ENCODE measurements at places on chromosomes 16 and 17.
A peak's percentile ranks its signal among the peaks of the same experiment; 100 is the strongest.

DNA sequence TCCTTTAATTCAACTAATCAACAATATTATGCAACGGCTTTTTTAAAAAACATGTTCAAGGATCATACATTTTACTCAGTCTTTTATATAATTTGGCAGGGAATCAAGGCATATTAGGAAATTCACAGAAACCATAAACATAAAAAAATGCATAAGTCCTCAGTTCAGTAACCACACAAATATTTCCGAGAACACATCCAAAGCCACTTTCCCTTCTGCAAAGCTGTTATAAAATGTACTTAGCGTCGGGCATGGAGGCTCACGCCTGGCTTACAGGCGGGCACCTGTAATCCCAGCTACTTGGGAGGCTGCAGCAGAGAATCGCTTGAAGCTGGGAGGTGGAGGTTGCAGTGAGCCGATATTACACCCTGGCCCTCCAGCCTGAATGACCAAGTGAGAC, 9.7 kb upstream of the ZC3H7A start:
- no peak for DNase-seq
- H3K4me3 ChIP-seq: no peak overlapping the region
- no peaks in the 10 kb centered on the region for H3K27me3 ChIP-seq
- H3K36me3 ChIP-seq: no peaks in the 10 kb centered on the region
- H3K27ac ChIP-seq: no peak overlapping the region
- H3K4me1 ChIP-seq: no peaks in the 10 kb centered on the region

DNA sequence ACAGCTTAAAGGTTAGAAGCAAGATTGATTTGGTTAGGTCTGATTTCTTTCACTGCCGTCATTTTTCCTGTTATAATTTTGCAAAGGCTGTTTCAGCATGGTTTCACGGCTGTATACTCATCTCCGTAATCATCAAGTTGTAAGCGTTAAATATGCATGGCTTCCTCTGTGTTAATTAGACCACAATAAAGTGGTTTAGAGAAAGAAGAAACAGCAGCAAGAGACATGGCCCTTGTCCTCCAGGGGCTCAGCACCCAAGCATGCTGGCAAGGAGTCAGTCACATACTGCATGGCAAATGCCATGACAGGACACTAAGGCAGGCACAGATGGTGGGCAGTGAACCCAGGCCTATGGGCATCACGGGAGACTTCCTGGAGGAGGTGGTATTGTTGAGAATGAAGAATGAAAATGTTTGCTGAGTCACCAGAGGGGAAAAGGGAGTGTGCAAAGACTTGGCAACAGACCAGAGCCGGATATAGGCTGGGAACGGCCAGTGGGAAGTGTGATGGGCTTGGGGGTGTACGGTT, 61.4 kb upstream of the PLCG2 start:
- peaks cover 9% of the 10 kb centered on the region for H3K4me1 ChIP-seq
- H3K27me3 ChIP-seq: no peaks in the 10 kb centered on the region
- H3K4me3 ChIP-seq: no peak overlapping the region

DNA sequence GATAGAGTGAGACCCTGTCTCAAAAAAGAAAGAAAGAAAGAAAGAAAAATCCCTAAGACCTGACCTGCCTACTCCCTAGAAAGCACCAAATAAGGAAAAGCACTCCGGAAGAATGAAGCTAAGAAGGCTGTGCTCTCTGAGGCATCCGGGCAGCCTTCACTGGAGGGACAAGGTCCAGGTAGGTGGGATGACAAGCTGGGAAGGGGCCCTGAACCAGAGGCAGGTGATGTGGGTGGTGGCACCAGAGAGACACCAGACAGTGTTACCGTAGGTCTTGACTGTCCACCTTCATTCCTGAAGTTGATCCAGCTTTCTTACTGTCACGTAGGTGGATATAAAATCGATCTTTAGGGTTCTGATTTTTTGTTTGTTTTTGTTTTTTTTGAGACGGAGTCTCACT, 26.3 kb downstream of the SMTNL2 start:
- no peak overlapping the region for H3K4me3 ChIP-seq
- H3K27ac ChIP-seq: peak overlapping the region; percentile 39
- H3K36me3 ChIP-seq: no peaks in the 10 kb centered on the region
- no peaks in the 10 kb centered on the region for H3K27me3 ChIP-seq
- no peak for DNase-seq
- H3K4me1 ChIP-seq: peaks cover 1% of the 10 kb centered on the region

GRCh38 chr16:24800586-24800985, 45.2 kb upstream of the SLC5A11 start:
- no peak overlapping the region for H3K27ac ChIP-seq
- peaks cover 27% of the 10 kb centered on the region for H3K36me3 ChIP-seq
- H3K4me1 ChIP-seq: peaks cover 8% of the 10 kb centered on the region
- no peak overlapping the region for H3K4me3 ChIP-seq
- no peaks in the 10 kb centered on the region for H3K27me3 ChIP-seq

DNA sequence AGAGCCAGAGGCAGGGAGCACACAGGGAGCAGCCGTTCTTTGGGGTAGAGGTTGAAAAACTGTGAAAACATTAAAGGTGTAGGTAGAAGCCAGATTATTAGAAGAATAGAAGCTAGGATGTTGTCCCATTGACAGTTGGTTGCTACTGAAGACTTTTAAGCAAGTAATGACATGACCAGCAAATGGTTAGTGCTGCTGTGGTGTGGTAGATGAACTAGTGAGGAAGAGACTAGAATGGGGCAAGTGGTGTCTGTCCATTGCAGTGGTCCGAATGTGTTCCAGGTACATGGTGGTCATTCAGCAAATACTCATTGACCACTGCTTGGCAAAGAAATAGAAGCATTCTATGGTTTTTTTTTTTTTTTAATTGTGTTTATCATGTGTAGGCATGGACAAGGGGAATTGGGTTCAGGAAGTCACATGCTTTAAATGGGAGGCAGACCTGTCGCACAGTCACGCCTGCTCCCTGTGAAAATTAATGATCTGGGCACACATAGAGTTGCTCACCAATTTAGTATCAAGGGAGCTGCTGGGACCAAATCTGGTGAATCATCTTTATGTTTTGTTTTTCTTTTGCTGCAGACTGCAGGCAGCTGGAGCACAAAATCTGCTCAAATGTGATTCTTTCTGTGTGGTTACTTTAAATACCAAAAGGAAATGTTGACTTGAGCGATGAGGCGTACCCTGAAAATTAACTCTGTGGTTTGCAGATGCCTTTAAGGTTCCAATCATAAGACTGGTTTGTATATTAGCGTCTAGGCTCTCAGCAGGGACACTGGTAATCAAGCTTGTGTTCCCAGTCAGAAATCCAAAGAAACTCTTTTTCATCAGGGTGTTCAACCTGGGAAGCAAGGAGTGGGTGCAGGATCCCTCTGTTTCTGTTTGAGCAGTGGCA, 30.7 kb downstream of the YPEL2 start:
- H3K36me3 ChIP-seq: no peaks in the 10 kb centered on the region
- no peaks in the 10 kb centered on the region for H3K27me3 ChIP-seq
- peaks cover 62% of the 10 kb centered on the region for H3K4me1 ChIP-seq
- H3K27ac ChIP-seq: peak overlapping the region; percentile 47

DNA sequence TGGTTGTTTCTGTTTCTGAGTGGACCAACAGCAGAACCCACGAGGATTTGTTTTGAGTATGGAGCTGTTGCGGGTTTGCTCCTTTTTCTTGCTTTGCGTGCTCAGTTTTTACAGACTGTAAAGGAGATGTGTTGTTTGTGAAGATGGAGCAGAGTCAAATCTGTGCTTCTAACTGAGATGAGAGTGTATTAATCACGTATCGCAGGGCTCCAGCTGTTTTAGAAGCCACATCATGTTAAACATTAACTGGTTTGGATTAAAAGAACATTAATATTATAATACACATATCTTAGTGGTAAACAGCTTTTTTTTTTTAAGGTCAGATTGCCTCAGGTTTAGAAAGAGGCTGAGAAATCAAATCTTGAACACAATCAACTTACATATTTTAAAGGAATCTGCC, 69.4 kb downstream of the YPEL2 start:
- peaks cover 4% of the 10 kb centered on the region for H3K36me3 ChIP-seq
- H3K4me1 ChIP-seq: peaks cover 11% of the 10 kb centered on the region
- peak overlapping the region; percentile 15 for H3K27ac ChIP-seq
- H3K4me3 ChIP-seq: no peak overlapping the region
- no peaks in the 10 kb centered on the region for H3K27me3 ChIP-seq

- no peak for DNase-seq
- H3K36me3 ChIP-seq: peaks cover 45% of the 10 kb centered on the region
These were observed 3.6 kb downstream of the GPS1 start for GRCh38 chr17:82055023-82055964.

Measured in esophagus squamous epithelium (tissue), 5 donors.